Fibroblast of skin of left quadriceps (primary cell): ENCODE measurements at places on chromosomes 12 and 14.

DNA sequence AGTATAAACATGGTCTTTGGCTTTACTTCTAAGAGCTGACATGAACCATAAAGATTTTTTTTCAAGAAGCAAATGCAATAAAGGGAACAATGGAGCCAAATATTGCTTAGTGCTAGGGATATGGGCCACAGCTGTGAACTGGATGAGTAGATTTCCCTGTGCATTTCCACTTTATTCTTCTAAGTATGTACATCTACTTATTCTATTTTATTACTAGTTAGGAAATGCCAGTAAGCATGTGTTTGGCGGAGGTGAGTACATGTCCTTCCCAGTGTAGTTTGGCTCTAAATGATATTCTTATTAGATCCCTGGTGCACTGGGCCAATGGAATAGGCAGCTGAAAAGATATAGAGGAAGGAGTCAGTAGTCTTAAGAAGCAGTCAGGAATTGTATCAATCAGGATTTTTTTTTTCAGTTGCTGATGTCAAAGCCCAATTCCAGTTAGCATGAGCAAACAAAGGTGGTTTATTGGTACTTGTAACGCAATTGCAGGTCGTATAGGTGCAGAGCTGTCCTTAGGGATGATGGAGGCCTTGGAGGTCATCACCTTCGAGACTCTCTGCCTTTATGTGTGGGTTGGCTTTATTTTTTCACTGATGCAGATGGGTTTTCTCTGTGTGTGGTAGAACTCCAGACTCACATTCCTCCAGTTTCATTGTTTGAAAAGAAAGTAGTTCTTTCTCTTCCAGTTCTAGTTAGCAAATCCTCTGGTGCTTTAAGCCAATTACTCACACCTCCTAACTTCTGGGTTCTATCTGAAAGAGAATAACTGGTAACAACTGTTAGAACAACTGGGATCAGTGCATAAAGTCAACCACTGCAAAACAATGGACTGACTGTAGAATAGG, 139.0 kb upstream of the LRIG3 start:
- DNase-seq, result no peak

DNA sequence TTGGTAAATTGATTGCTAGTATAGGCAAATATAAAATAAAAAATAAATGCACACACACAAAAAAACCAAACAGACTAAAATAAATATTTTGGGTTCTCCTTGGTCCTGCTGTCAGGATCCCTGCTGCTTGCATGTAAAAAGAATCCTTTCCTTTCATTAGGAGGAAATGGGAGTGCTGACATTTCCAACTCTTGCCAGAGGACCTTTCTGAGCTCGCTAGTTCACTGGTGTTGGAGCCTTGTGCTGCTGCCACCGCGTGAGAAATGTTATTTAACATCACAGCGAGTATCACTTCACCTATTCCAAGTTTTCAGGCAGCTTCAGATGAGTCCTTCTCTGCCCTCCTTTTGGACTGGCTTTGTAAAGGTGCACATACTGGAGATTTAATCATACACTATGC, 358.9 kb downstream of the NPAS3 start:
- DNase-seq, result no peak

GRCh38 chr14:51020024-51020710, 74.7 kb downstream of the TRIM9 start:
- DNase-seq, result no peak

- DNase-seq, result peak; percentile 57
Measured at GRCh38 chr14:34113005-34113511, 162.2 kb upstream of the EGLN3 start.

- no peak for DNase-seq
Measured at GRCh38 chr14:20809917-20810316, 7.3 kb upstream of the RNASE1 start.

DNA sequence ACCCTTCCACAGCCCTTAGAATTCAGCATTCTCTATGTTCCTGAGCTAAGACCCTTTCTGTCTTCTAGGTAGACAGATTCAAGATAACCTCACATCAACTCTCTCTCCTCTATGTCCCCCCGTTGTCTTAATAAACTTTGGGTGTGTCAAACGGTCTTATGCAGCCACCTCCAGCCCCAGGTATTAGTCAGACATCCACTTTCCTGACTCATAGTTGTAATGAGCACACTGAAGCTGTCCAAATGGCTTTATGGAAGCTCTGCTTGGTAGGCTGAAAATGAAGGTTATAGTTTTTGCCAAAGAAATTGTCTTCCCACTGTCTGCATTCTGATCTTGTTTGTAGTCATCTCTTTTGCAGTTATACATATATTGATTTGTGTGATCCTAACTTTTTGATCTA, 482.0 kb downstream of the RMST start:
- DNase-seq, result no peak

DNA sequence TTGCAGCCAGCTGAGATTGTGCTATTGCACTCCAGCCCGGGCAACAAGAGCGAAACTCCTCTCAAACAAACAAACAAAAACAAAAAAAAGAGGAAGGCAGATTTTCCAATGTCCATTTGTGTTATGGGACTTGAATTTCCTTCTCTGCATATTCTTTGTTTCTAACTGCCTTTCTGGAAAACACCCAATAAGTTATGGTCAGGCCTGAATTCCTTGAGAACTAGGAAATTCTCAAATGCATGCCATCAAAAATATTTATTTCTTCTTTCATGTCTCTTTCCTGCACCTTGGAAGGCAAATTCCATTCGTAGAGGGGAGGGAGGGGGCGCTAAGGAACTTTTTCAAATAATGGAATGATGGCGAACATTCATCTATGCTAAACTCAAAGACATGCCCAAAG, 117.6 kb upstream of the TMCC3 start:
- no peak for DNase-seq

DNA sequence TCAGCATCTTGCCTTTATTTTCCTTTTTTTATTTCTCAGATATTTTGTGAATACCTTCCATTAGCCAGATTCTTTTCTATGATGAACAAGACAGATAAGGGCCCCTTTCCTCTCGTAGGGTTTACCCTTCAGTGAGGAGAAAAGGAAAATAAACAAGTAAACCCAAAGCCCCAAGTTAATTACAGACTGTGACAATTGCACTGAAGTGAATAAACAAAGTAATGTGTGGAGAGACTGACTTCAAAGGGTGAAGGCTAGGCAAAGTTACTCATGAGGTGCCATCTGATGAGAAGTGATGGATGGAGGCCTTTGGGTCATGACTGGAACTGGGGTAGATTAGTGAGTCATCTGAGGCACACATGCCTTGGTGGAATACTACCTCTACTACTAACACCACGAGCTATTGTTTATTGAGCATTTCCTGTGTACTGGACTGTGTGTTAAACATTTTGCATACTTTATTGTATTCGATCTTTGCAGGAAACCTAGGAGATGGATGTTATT, 143.4 kb upstream of the PRICKLE1 start:
- DNase-seq, result no peak

- no peak for DNase-seq
Measured at GRCh38 chr12:112936927-112937326, 1.3 kb upstream of the OAS3 start.

DNA sequence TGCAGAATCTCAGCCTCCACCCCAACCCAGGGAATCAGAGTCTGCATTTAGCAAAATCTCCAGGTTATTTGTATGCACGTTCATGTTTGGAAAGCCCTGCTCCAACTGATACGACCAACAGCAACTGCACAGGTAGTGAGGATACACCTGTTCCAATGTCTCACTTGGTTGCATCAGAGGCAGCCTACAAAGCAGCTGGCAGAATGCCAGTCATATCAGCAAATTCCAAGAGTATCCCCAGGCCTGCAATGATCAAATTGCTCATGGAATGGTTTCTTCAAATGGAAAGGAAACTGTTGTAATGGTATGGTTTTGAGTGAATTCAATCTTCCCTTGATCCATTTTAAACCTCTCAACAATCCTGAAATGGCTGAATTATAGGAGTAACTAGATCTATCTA, 75.4 kb downstream of the GRIP1 start:
- no peak for DNase-seq

- DNase-seq, result no peak
Measured at GRCh38 chr14:59267046-59267445, 78.6 kb downstream of the DAAM1 start.

DNA sequence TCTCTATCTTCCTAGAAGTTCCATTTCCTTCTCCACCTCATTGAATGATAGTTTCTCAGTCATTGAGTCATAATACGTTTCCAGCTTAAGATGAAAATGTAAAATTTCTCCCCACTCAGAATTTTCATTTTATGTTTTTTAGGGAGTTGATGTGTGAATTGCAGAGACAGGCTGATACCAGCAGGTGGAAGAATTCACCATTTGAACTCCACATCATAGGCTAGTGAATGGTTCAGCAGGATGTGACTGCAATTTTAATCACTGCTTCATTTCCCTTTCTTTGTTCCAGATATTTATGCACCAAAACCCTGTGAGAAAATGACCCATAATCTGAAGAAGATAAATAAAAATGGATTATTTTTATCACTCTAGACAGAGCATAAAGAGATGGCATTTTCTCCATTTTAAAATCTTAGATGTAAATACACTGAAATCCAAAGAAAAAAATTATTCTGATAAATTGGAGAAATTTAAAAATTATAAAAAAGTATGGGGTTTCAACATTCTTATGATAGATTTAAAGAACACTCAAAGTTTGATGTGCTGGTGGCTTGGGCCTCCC, 10.6 kb upstream of the PYGL start:
- no peak for DNase-seq
